ENCODE measurements at places on chromosomes 5 and 9.
A peak's percentile ranks its signal among the peaks of the same experiment; 100 is the strongest.

DNA sequence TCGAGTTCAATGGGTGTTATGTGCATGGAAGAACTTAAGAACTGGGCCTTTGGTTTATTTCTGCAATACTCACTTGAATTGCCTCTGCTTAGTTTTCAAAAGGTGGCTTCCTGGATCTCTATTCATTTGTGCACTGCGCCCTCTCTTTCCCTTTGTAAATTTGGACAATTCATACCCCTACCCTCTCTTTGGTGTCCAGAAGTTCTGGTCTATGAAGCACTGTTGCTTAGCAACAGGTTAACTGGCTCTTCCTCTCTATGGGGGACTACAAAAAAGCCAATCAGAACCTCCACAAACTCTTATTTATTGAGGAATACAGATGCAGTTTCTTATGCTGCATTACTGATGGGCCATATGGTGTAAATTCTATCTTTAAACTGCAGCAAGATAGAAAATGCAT lies 13.5 kb upstream of the FAM120A start:
- DNase-seq: no peak

DNA sequence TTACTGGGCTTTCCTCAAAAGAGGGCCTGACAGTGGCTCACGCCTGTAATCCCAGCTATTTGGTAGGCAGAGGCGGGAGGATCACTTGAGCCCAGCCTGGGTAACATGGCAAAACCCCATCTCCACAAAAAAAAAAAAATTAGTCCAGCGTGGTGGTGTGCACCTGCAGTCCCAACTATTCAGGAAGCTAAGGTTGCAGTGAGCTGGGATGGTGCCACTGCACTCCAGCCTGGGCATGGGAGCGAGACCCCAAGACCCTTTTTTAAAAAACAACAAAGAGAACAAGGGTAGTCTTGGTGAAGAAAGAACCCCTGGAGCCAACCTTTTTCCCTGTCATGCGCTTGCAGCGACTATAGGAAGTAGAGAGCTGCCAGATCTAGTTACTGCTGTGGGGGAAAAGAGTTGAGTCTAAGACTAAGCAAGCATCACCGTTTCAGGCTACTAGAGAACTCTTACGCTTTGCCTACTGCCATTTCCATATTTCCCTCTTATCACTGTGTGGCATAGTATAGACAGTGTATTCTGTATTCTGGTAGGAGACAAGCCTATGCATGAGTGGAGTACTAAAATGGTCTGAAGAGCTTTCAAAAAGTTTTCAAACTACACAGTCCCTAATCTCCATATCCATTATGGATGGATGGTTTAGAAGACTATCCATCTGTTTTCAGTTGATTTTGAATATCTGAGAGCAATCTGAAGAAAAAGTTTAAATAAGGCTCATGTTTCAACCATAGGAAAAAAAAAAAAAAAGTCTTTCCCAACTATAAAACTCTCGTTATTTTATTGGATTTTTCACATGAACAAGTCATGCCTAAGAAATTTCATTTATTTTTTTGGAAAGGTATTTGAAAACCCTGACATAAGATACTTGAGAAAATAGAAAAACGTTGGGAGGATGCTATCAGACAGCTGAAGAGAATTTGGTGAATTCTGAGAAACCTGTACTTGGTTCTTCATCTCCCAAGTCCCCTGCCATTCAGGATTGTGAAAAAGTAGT lies 2.6 kb downstream of the C9orf40 start:
- DNase-seq: peak; percentile 4

GRCh38 chr5:112923148-112923917 lies 1.3 kb upstream of the REEP5 start:
- no peak for DNase-seq

- no peak for DNase-seq
These were observed 177.9 kb upstream of the FST start for GRCh38 chr5:53302529-53302928.

DNA sequence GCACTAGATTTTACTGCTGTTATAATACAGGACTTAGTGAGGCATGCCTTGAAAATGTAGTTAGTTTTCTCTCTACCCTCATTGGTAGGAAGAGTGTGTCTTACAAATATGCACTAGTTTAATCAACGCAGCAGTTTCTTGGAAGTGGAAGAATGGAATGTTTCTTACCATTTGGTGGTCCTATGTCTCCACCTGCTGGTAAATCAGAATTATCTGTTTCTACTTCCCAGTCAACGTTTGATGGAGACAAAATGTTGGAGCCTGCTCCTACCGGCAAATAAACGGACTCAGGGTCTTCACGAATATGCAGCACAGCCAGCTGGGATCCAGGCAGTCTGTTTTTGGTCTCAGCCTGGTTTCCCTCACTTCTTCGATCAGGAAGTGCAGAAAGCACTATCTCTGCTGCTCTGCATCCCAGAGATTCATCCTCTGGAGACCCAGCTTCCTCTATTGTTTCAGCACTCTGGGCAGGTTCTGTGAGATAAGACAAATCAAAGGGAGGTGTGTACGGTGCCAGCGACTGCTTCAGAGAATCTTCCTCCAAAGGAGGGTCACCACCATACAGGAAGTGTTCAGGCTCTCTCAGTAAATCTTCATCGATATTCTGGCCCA lies 59.5 kb upstream of the PCA3 start:
- DNase-seq: peak; percentile 62
